ENCODE measurements at places on chromosomes 12 and 14.

GRCh38 chr14:57317248-57317833 is 48.6 kb downstream of the AP5M1 start:
- peak; percentile 32 for DNase-seq

GRCh38 chr14:85187521-85187920 is 342.4 kb upstream of the FLRT2 start:
- DNase-seq: no peak

DNA sequence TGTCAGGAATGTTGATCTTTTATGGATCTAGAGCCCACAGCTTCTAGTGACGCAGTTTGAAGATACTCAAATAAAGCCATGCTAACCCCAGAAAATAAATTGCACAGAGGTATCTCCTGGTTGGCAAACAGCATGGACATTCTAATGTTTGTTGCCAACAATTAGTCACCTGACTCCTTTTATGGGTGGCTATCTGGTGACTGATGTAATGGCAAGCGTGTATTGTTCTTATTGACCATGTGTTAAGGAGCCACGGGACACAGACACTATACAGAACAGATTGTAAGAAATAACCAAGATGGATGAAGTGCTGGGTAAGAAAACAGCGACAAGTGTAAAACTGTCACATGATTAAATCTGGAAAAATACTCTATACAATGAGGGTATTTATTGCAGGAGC is 401.3 kb upstream of the PDE3A start:
- DNase-seq: no peak

- no peak for DNase-seq
Observed at GRCh38 chr14:74977901-74978385, 22.5 kb upstream of the PGF start.

DNA sequence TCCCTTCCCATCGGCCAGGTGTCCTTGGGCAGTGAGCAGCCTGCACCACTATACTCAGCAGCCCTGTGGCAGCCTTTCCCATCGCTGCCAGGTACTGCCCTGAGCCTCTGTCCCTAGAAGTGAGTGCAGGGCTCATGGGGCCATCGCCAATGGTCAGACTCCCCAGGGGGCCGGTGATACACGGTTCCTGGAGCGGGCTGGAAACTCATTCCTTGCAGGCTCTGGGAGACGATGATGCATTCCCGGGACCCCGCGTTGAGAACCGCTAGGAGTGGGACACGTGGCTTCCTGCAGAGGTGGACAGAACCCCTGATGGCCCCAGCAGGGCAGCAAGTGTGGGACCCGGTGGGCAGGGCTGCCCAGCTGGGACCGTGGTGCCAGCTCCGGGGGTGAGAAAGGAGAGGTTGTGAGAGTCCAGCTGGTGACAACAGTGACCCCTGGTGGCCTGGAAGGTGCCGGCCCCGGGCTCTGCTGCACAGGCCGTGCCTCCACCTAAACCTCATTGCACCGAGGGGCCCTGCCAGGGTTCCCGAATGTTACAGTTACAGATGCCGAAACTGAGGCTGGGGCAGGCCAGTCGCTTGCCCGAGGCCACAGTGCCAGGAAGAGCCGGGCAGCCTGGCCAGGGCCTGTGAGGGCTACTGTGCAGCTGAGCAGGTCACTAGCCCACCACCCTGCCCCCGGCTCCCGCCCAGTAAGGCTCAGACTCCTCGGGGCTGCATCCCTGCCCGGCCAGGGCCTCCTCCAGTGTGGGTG is 33.8 kb downstream of the FBRSL1 start:
- peak; percentile 34 for DNase-seq

DNA sequence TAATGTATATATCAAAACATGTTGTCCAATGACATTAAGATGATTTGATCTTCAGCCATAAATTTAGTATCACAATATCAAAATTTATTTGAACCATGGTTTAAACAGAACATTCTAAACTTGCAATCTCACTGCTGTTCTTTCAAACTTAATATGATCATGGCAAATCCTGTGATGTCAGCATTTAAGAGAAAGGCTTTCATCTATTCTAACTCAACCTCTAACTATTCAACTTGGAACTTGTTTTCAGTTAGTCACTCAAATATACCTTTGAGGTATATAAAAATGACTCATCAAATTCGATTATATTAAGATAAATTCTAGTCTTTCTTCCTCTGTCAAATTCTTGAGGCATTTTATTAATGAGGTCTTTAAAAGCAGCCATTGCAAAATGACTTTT is 747.0 kb upstream of the FLRT2 start:
- no peak for DNase-seq

DNA sequence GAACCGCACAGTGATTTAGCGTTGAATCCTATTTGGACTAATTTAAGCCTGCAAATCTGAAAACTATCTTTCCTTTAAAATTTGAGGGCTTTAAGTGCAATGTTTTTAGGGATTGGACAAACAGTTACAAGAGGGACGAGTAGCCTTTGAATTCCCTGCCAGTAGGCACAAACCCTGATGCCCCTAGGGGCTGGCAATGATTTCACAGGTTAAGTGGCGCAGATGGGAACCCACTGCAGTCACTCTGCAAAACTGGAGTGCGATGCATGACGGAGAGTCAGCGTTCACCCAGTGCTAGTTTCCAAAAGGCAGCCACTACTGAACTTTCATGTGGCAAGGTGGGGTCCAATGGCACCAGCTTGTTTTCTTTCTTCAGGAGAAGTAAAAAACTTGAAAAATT is 99.4 kb upstream of the FRMD6 start:
- no peak for DNase-seq

GRCh38 chr14:42023452-42023851 is 416.8 kb downstream of the LRFN5 start:
- DNase-seq: no peak

DNA sequence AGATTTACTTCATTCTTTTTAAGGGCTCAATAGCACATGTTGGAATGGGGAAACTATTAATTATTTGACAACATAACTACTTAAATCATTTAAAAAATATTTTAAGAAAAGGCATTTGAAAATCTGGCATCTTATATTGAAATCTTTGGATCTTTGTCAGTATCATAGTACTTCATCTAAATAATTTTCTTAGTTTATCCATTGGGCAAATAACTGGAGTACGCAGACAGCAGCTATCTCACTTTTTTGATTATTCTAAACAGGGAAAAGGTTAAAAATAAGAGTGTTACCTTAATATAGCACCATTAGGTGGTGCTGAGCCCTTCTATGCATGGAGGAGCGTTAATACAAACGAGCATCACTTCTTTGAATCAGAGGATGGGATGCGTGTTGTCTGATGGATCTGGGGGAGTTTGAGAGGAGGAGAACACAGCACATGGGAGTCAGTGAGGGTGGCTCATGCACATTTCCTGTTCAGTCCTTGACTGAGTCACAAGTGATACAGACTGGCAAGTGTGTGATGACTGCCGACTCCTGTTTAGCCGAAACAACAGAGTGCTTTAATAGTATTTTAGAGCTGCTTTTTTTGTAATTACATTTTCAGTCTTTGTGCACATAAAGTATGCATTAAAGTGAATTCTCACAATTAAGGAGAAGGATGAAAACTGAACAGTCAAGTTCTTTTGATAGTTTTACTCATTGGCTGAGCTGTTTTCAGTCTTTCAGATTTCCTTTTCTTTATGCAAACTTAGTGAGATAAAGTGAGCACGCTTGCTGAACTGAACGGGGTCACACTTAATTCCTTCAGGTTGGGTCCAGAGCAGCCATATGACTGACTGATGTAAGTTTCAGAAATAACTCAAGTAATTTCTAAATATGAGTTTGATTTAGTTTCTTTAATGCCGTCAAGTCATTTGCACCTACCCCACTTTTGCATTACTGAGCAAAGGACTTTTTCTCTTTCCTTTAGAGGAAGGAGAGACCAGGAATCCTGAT is 92.7 kb downstream of the DIP2B start:
- peak; percentile 4 for DNase-seq

- DNase-seq: no peak
Observed at GRCh38 chr12:50220363-50220995, 53.3 kb upstream of the CERS5 start.

- DNase-seq: no peak
Observed at GRCh38 chr12:83197483-83197914, 510.8 kb downstream of the TMTC2 start.

- DNase-seq: no peak
Observed at GRCh38 chr12:13875744-13876143, 105.7 kb downstream of the GRIN2B start.

DNA sequence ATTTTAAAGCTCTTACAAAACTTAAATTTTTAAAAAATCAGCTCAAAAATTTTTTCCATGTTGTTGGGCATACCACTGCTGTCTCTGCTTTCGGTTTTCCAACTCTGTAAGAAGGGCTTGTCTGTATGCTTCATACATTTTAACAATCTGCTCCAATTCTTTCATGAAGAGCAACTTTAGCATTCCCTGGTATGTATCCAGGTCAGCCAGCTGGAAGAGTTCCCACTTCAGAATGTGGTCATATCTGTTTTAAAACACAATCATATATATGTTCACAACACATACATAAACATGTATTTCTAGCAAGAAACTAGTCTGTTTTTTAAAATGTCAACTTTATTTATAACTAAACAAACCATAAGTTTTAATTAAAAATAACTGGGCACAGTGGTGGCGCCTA is 33.0 kb downstream of the SAV1 start:
- DNase-seq: no peak

- no peak for DNase-seq
Observed at GRCh38 chr12:8829125-8829518, 6.7 kb downstream of the A2ML1 start.

DNA sequence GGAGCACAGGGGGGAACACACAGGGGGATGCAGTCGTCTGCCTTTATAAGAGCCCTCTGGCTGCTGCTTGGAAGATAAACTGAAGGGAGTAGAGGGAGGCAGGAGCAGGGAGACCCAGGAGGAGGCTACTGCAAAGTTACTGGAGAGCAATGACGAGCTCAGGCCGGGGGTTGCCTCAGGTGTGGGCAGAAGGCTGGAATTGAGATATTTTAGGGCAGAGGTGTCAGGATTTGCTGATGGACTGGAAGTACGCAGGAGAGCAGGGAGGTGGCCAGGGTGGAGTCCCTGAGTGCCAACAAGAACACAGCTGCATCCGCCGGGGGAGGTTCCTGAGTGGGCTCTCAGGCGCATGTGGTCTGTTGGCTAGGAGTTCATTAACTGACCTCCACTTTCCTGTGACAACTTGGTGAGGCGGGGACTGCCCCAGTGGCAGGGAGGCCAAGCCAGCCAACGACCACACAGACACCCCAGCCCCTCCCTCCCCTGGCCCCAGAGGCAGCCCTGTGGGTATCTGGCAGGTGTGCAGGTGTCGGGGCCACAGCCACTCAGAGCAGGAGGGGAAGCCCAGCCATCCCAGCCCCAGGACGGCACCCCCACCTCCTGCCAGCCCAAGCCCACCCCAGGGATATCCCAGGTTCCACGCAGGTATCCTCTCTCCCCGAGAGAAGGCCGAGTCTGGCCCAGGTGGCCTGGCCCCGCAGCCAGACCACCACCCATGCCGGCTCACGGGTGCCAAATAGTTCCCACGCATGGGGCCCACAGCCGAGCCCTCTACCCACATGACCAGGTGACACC is 85.4 kb downstream of the NCOR2 start:
- DNase-seq: no peak

- no peak for DNase-seq
Observed at GRCh38 chr12:59388694-59389093, 207.1 kb upstream of the SLC16A7 start.

DNA sequence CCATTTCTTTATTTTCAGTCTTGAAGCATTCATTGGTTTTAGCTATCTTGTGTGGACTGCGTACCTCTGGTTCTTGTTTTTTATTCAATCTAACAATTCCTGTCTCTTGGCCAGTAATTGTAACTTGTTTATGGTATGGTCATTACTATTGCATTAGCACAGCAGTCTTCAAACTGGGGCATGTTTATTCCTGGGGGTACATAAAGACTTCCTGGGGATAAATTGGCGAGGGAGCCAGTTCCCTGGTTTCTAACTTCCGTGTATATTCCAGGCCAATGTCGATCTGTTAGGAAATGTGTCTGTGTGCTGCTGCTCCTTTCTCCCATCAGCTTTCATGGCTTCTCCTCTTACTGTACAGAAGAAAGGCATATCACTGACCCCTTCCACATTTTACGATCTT is 13.7 kb upstream of the EVL start:
- no peak for DNase-seq

DNA sequence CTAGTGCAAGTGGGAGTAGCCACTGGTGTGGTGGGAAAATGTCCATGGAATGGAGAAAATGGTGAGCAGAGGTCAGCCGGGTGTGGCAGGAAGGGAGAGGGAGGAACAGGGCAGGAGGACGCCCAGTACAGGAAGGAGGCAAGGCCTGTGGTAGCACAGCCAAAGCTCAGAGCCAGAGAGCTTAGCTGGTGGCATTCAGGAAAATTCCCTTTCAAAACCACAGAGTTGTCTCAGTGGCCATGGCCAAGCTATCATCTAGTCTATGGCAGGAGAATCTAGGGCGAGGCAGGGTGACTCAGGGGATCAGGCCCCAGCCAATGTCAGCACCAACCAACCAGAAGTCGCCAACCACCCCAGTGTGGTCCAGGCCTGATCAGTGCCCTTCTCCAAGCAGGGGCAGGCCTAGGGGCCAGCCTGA is 67.7 kb upstream of the DDX11 start:
- DNase-seq: no peak

- DNase-seq: no peak
Observed at GRCh38 chr14:99562856-99563748, 40.9 kb downstream of the CCDC85C start.

DNA sequence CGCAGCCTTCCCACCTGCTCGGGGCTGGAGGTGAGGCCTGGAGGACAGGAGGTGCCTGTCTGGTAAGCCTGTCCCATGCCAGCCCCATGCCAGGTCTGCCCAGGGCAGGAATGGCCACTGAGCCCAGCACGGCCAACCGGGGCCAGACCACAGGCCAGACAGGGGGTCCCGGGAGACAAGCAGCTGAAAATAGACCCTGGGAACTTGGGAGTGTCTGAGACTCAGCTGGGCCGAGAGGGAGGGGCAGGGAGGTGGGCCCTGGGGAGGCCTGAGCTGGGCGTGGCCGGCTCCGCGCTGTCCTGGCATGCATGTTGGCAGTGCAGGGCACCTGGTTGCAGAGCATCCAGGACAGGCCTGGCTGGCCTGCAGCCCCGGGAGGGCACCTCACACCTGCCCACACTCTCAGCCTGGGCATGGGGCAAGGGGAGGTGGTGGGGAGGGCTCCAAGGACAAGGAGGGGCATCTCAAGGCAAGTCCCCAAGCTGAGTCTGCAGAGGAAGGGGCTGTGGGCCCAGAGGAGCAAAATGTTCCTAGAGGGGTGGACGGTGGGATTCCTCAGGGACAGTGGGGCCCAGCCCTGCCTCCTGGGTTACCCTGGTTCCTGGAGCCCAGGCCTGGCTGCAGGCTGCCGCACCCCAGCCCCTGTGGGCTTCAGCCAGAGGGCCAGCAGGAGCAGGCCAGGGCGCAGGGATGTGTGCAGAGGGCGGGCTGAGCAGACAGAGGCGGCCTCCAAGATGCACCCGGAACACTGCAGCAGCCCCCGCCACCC is 3.2 kb upstream of the CRIP1 start:
- DNase-seq: no peak

- DNase-seq: no peak
Observed at GRCh38 chr14:91068642-91069041, 8.2 kb upstream of the RPS6KA5 start.
